Umbilical cord (tissue), 2 donors: ENCODE measurements at places on chromosomes 2 and 18.
A peak's percentile ranks its signal among the peaks of the same experiment; 100 is the strongest.

GRCh38 chr2:21761361-21761760 is 637.6 kb downstream of the TDRD15 start:
- DNase-seq: no peak

GRCh38 chr2:142038826-142039225 is 92.0 kb downstream of the LRP1B start:
- DNase-seq: no peak

GRCh38 chr18:26322890-26323653 is 96.8 kb downstream of the TAF4B start:
- no peak for DNase-seq

- peak; percentile 71 for DNase-seq
Measured at GRCh38 chr2:32772638-32773447, 145.0 kb downstream of the TTC27 start.

GRCh38 chr2:237312021-237312755 is 101.8 kb downstream of the COL6A3 start:
- DNase-seq: no peak
